Effector memory CD8-positive, alpha-beta T cell (primary cell): ENCODE measurements at places on chromosomes 3 and 15.

GRCh38 chr3:188417271-188417696, 263.3 kb downstream of the LPP start:
- no peak for DNase-seq

GRCh38 chr3:12994607-12995388, 78.4 kb downstream of the IQSEC1 start:
- DNase-seq: peak; percentile 87

GRCh38 chr3:18098960-18099587, 326.1 kb downstream of the SATB1 start:
- DNase-seq: no peak

GRCh38 chr3:108030960-108031359, 59.9 kb downstream of the CD47 start:
- DNase-seq: no peak

DNA sequence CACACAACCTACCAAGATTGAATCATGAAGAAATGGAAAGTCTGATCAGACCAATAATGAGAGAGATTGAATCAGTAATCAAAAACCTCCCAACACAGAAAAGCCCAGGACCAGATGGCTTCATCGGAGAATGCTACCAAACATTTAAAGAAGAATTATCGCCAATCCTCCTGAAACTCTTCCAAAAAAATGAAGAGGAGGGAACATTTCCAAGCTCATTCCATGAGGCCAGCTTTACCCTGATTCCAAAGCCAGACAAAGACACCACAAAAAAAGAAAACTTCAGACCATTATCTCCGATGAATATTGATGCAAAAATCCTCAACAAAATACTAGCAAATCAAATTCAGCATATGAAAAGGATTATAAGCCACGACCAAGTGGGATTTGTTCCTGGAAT, 94.1 kb downstream of the SENP2 start:
- no peak for DNase-seq

DNA sequence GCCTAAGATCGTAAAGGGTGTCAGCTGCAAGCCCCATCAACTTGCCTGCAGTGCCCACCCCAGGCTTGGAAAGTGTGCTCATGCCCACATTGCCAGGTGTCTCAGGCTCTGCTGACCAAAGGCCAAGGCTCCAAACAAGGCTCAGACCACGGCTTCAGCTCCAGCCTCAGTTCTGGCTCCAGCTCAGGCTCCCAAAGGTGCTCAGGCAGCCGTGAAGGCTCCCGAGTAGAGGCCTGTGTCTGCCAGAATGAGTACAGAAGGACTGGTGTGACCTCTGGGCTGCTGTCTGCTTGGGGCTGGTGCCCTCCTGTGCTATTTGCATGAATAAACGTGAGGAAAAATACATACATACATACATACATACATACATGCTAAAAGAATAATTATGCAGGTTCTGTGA, 27.9 kb upstream of the UACA start:
- no peak for DNase-seq

DNA sequence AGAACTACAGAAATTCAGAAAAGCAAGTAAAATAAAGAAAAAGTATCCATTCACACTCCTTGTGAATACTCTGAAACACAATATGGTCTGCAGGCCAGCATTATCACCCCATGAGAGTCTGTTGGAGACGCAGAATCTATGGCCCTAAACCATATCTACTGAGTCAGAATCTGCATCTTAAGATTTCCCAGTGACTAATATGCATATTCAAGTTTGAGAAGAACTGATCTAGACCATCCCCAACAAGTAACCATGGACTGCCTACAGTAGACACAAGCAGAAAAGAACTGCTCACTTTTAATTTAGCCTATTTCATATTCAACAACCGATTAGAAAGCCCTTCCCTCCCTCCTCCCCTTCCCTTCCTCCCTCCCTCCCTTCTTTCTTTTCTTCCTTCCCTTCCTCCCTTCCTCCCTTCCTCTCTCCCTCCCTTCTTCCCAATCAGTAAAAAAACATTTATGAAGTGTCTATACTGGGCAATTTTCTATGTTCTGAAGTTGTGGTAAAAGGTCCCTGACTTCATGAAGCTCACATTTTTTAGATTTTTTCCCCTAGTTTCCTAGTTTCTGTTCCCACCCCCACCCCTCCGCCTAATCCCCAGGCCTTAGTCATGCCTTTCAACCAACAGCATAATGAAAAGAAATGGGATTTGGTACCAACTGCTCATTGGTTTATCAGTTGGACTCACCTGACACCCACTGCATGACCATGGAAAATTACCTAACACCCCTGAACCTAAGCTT, 125.2 kb downstream of the CNTN3 start:
- no peak for DNase-seq

GRCh38 chr3:23809840-23810342, 4.1 kb downstream of the UBE2E1 start:
- no peak for DNase-seq

DNA sequence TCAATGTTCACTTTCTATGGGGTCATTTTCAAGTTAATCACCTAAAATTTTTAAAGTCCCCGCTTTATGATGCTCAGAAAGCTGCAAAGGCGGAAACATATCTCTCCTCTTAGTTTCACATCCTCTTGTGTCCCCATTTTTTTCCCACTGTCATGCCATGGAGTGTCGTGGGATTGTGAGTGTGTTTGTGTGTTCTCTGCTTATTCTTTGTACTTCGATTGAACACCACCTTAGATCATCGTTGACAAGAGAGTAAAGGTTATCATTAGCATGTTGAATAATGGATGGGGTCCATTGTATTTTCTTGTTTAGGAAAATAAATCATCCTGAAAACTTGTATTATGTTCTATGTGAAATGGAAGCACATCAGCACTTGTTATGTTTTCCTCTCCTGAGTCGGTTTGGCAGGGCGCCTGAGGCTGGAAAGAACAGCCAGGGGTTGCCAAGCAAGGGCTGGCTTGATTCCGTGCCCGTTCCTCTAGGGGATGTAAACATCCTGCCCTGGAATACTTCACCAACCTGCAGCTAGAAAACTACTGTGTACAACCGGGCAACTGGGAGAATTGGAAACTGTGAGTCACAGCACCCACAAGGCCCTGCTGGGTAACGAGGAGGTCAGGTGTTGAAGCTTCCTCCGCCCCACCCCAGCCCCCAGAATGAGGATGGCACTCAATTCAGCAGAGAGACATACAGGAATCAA, 67.2 kb downstream of the EIF4E3 start:
- DNase-seq: no peak

DNA sequence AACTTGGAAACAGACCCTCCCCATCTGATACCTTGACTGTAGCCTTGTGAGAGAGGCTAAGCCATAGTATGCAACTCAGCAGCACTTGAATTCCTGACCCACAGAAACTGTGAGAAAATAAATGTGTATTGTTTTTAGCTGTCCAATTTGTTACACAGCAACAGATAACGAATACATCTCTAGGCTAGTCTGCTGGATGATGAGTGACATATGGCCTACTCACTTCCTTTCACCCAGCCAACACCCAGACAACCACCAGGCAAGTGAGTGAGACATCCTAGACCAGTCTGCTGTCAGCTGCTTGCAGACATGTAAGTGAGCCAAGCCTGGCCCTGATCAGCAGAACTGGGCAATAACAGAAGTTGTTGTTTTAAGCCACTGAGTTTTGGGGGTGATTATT, 19.2 kb upstream of the SMAD6 start:
- DNase-seq: no peak
